Mesothelial cell of epicardium (in vitro differentiated cells): ENCODE measurements at places on chromosomes 4 and X.

GRCh38 chr4:8939160-8939839 is 67.7 kb upstream of the HMX1 start:
- DNase-seq, result no peak

DNA sequence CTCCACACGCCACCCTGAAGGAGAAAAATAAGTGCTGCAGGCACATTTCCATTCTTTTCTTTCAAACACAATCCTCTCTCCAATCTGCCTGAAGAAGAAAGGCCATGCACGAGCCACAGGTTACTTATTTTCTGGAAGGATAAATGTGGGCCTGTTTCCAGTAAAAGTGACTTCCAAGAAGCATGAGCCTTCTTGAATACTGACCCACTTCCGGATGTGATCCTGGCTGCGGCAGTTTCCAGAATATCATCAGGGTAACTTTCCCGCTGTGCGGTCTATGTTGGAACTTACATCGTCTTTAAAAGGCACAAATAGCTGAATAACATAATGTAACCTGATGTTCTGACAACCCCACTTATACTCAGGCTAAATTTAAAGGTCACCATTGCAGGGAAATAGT is 66.3 kb upstream of the TAPT1 start:
- no peak for DNase-seq

DNA sequence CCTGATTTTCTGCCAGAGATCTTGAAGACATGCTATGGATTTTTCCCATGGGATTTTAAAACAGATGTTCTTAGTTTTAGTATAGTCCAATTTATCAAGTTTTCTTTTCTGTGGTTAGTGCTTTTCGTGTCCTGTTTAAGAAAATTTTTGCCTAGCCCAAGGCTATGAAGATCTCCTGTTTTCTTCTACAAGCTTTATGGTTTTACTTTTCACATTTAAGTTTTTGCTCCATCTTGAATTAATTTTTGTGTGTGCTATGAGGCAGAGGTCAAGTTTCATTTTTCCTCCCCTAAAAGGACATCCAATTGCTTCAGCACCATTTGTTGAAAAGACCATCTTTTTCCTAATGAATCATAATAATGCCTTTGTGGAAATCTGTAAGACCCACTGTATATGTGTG is 65.6 kb downstream of the POLR2B start:
- DNase-seq, result no peak

- DNase-seq, result no peak
These were observed 8.0 kb downstream of the NUDT6 start for GRCh38 chr4:122914292-122914904.

DNA sequence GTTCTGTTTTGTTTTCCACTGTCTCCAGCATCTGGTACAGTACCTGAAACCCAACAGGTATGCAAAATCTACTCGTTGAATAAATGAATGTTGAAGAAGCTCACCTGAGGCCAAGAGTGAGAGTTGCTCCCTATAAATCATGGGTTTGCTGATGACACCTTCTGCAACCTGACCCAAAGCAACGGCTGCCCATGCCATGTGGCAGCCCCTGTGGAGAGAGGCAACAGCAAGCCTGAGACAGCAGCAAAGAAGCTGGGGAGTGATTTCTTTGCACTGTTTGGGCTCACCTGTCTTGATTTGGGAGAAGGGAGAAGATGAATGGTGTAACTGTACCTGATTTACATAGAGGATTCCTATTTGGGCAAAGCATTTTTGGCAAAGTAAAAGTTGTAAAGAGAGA is 119.8 kb upstream of the GPC4 start:
- no peak for DNase-seq

- DNase-seq, result no peak
These were observed 15.6 kb upstream of the BBS12 start for GRCh38 chr4:122716825-122717448.

- DNase-seq, result no peak
These were observed 10.2 kb downstream of the CD40LG start for GRCh38 chrX:136658151-136658550.

DNA sequence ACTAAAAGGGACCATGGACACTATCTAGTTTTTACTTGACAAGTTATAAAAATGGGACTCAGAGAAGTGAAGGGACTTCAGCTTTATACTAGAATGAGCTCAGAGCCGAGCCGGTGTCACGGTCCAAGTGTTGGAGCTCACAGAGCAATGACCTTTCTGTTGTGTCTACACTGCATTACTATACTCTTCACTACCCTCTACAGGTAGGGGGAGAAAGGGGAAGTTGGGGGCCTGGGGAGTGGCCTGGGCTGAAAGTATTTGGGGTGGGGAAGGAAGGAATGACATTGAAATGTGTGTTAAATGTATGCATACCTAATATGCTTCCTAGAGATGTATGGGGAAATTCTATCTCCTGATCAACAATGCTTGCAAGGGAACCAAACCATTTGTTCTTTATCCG is 48.8 kb upstream of the HHIP start:
- DNase-seq, result no peak

DNA sequence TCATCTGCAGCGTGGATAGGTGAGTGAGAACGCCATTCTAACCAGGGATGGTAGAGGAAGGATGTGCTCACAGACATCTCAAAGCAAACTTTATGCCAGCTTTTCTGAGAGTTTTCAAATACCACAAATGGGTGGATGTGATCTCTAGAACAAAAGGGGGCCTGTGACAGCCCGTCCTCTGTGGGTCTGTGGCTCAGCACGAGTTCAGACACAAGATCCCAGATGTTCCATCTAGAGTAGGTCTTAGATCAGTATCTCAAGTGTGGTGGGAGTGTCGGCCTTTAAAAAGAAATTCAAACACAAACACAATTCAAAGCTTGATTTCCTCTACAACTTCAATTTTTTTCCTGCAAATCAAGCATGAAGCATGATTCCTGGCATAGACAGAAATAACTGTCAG is 22.8 kb downstream of the QDPR start:
- DNase-seq, result no peak

- DNase-seq, result no peak
These were observed 276.1 kb downstream of the PPP3CA start for GRCh38 chr4:101071241-101071640.

- no peak for DNase-seq
These were observed 195.3 kb downstream of the QDPR start for GRCh38 chr4:17316566-17316965.

DNA sequence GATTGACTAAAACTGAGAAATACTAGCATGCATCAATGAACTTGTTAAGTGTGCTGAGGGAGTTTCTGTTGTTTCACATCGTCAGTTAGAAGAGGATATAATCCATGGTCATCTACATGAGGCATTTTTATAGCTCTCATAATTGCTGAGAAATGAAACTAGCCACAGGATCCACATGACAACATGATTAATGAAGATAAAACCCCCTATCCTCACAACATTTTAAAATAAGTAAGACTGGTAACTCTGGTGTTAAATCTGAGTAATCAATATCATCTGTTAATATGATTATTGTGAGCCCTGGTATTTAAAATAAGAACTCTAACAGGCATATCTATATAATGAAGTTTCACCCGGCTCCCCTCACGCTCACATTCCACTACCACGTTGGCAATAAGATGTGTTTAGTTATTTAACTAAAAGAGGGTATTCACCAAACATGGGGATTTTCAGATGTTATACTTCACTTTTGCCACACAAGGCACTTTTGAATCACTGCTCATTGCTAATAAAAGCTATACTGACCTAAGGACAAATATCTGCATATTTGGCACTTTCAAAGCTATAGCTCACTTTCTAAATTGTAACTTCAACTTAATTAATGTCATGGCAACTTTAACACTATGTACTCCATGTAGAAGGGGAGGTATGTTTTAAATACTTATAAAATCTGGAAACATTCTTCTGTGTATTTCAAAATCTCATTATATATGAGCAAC is 6.7 kb downstream of the UNC5C start:
- DNase-seq, result no peak

GRCh38 chr4:185357211-185357610 is 38.5 kb downstream of the LRP2BP start:
- DNase-seq, result no peak

GRCh38 chrX:13167481-13168231 is 123.2 kb upstream of the FAM9C start:
- no peak for DNase-seq

DNA sequence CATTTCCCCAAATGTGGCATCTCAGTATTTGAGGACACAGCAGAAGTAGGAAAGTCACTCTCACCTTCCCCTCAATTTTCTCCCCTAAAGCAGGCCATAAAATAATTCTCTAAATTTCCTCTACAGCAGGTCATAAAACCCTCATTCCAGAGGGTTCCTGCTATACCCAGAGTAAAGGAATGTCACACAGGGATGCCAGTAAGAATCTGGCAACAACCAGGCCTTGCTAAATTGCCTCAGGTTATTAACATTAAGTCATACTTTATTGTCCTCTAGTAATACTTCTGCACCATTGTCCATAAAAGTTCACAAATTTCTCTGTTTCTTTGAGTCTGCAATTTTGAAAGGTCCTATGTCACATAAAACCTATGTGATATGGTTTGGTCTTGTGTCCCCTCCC is 685.7 kb upstream of the SLIT2 start:
- DNase-seq, result no peak

- no peak for DNase-seq
These were observed 59.9 kb downstream of the RTL9 start for GRCh38 chrX:110418316-110419235.

DNA sequence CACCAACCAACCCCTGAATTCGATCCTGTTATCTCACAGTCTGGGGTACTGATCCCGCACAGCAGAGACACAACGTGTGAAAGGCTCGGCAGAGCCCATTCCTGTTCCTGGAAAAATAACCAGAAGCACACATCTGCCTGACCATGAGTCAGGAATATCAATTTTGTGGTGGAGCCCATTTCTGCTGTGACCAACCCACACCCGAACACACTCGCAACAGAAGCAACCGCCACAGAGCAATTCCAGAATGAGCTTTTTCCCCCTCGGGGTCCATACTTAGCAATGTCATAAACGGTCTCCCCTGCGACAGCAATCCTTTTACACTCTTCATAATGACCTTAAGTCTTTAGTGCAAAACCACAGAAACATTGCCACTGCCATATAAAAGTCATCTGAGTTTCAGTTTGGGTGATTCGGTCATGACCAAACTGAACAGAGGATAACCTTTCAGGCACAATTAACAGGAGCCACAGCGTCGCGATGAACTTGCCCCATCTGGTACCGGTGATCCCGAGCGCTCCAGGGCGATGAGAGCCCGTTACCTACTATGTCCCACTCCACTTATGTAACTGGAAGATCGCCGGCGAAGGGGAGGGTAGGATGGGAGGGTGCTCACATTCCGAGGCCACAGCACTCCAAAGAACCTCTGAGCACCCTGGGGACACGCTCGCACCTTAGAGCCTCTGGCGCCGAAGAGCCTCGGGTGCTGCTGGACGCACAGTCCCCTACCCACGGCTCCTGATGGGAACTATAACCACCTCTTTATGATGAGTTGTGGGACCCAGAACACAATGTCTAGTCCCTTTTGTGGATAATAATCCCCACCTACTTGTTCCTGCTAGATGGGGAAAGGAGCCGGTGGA is 1.1 kb downstream of the MECP2 start:
- DNase-seq, result no peak

GRCh38 chr4:24248674-24249630 is 335.4 kb downstream of the DHX15 start:
- DNase-seq, result no peak

DNA sequence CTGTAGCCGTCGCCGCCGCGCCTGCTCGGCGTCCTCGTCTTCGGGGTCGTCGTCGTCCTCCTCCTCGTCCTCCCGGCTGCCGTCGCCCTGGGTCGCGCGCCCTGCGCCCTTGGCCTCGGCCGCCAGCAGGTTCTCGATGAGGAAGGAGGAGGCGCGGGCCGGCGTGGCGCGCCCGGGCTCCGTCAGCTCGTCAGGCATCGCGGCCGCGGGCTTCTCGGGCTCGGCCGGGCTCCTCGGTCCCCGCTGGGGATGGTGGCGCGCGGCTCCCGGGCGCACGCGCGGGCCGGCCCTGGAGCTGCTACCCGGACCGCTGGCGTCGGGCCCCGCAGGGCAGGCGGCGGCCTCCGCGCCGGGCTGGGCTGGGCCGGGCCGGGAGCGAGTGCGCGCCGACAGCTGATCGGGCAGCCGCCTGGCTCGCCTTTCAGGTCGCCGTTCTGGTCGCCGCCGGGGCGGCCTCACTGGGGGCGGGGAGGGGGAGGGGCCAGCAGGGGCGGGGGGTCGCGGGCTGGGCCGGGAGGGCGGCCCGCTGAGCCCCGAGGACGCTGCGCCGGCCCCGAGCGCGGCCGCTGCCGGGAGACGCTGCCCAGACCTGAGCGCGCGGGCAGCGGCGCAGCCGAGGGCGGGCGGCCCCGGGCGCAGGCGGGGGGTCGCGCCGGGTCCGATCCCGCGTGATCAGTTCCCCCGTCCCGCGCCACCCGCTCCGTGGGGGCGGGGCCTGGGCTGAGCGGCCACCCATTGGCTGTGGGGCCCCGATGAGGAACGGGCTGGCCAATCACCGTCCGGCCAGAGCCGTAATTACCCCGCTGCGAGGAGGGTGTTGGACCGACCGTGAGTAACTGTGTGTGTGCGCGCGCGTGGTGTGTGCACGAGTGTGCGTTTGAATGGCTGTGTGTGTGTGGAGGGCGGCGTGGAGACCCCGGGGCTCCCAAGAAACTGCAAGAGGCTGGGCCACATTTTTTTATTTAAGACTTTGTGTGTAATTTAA is at the start of gene HMX1:
Gene HMX1, minus strand, starts transcription at position 423 of the 985 bp plus-strand sequence. Its CDS starts 225 bp downstream, at position 198.
- DNase-seq, result peak; percentile 75

GRCh38 chr4:96164814-96165351 is 325.0 kb downstream of the PDHA2 start:
- DNase-seq, result no peak

GRCh38 chrX:97756879-97757278 is 873.2 kb downstream of the RPA4 start:
- DNase-seq, result no peak

GRCh38 chr4:19259920-19260319 is 991.8 kb upstream of the SLIT2 start:
- no peak for DNase-seq

DNA sequence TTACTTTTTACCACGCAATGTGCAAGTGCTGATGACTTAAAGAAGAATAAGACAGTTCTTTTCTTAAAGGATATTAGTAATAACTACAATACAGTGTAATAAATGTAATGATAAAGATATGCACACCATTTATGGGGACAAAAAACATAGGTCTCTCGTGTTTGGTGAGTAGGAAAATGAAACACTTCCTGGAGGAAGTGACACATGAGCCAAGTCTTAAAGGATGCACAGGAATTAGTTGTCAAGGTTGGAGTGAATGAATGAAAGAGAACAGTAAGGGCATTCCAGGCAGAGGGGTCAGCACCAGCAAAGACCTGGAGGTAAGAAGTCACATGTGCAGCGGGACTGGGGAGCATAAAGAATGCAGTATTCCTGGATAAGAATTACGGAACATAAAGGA is 112.7 kb downstream of the SH3RF1 start:
- DNase-seq, result no peak

- no peak for DNase-seq
These were observed 22.8 kb upstream of the ARHGAP24 start for GRCh38 chr4:85452058-85452731.

GRCh38 chr4:8238036-8238511 is 31.5 kb upstream of the HTRA3 start:
- DNase-seq, result no peak

GRCh38 chr4:833156-833555 is 7.2 kb upstream of the CPLX1 start:
- DNase-seq, result no peak

GRCh38 chrX:132146456-132146855 is 18.6 kb upstream of the FRMD7 start:
- no peak for DNase-seq

GRCh38 chrX:43939187-43939926 is 33.8 kb downstream of the NDP start:
- DNase-seq, result no peak

- peak; percentile 46 for DNase-seq
These were observed 88.3 kb downstream of the ZNF718 start for GRCh38 chr4:212438-213188.
